Dermis blood vessel endothelial cell (primary cell): ENCODE measurements at places on chromosomes 4 and X.

GRCh38 chr4:87982446-87983010, 7.0 kb downstream of the SPP1 start:
- DNase-seq, result no peak

DNA sequence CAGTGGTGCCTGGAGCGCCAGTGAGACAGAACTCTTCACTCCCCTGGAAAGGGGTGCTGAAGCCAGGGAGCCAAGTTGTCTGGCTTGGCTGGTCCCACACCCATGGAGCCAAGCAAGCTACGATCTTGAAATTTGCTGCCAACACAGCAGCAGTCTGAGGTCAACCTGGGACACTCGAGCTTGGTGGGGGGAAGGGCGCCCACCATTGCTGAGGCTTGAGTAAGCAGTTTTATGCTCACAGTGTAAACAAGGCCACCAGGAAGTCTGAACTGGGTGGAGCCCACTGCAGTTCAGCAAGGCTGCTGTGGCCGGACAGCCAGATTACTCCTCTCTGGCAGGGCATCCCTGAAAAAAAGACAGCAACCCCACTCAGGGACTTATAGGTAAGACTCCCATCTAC, 149.5 kb downstream of the EDA2R start:
- DNase-seq, result no peak

DNA sequence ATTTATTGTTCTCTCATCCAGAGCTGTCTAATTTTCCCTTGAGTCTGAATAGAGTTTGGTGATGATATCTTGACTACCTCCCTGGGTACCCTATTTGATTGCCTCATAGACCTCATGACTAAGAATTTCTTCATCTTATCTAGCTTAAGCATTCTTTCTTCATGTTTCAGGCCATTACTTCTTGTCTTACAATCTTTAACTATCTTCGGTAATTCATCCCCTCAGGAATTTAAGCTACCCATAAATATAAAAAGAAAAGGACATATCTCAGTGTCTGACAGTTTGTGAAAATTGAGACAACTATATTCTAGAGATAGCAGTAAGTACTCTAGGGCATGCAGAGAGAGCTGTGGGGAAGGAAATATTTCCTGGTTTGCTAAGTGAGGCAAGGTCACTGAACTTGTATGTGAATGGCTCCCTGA, 466.1 kb upstream of the GRID2 start:
- DNase-seq, result no peak

DNA sequence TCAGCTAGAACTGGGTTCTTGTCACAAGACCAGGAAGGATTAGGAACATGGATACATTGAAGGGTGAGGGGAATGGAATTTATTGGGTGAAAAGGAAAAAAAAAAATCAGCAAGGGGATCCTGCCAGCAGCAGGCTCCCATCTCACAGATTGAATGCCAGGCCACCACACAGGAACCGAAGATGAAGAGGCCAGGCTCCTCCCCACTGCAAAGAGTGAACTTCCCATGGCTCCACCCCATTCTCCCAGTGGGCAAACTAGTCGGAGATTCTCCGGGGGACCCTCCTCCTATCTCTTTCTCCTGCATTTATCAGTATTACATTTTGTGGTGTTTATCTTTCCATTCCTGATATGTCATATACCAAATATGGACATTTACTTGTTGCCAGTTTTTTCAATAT, 46.0 kb upstream of the MAGED1 start:
- no peak for DNase-seq

DNA sequence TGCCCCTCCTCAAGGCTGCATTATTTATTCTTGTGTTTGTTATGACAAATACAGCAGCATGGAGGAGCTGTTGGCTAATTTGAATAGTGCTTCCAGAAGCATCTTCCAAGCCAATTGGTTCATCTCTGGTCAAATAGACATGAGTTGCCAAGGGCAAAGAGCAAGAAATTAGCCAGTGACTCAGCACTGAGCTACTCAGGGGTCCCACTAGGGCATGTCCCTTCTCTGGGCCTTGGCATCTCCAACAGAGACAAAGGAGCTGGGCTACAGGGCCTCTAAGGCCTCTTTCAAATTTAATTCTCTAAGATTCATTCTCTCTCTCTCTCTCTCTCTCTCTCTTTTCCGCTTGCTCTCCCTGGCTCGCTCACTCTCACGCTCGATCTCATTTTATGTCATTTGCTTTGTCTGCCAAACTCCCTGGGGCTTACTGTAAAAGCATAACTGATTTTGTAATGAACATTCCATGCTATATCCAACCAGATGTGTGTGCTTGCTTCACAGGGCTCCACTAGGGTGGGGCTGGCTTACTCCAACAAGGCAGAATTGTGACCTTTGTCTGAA, 86.7 kb upstream of the MAGEA4 start:
- DNase-seq, result peak; percentile 73

DNA sequence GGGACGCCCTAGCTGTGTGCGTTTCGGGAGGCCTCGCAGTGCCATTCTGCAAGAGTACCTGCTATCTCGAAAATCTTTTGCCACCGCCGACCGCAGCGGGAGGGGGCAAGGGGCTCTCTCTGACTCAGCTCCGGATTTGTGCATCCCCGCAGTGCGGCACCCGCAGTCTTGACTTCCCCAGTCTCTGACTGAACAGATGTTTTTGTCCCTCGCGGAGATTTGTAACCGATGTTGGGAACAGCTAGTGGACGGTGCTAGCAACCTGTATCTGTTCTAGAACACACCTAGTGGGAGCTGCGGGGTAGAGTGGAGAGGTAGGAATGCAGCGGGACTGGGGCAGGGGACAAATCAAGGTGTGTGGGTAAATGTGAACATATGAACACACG, 17.2 kb downstream of the NKX6-1 start:
- DNase-seq, result no peak

DNA sequence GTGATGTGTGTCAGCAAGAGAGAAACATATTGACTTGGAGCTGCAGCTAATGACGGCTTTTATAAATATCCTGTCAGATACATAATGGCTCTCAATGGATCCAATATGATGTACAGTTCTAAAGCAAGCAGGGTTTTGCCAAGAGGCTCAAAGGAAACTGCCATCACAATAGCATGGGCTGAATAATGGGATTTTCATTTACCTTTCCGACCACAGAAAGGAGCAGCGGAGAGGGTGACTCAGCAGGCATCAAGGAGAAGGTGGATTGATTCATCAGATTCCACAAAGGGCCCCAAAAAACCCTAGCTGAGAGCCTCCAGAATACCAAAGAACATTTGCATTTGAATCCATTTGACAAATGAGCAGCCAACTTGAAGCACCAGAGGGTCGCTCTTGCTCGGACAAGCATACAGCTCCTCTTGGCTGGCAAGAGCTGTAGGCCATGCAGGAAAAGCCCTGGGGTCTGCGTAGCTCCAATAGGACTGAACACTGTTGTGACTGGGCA, 355.7 kb upstream of the NOCT start:
- no peak for DNase-seq

GRCh38 chr4:9924750-9925149, 96.5 kb downstream of the SLC2A9 start:
- no peak for DNase-seq

GRCh38 chr4:78296261-78296660, 239.1 kb downstream of the FRAS1 start:
- no peak for DNase-seq

DNA sequence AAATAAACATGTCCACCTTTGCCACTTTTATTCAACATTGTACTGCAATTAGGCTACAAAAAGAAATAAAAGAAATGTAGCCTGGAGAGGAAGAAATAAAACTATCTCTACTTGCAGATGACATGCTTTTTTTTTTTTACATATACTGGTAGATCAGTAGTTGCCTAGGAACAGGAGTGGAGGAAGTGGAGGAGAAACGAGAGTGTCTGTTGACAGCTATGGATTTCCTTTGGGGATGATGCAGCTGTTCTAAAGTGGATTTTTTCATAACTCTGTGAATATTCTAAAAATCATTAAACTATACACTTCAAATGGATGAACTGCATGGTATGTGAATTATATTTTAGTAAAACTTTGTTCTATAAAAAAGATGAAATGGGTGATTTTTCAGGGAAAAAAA, 116.4 kb downstream of the ANAPC4 start:
- peak; percentile 21 for DNase-seq

- no peak for DNase-seq
These were observed 82.6 kb downstream of the HADH start for GRCh38 chr4:108072300-108072699.

GRCh38 chr4:56657818-56658217, 23.3 kb downstream of the HOPX start:
- DNase-seq, result no peak

GRCh38 chr4:164874789-164875188, 2.2 kb upstream of the APELA start:
- no peak for DNase-seq

DNA sequence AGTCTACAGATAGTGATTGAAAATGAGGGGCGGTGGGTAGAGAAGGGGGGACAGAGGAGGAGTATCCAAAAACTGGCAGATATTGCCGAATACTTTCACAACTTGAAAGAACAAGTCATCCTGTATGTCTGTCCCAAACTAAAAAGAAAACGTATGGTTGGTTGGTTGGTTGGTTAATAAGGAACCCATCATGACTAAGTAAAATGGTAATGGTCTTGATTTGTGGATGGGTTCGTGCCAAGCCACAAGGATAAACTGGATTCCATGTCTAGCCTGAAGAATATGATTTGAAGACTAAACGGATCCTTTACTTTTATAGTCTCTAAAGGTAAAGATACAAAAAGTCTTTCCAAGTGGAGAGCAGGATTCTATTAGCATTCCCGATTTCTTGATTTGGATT, 208.4 kb downstream of the DCLK2 start:
- DNase-seq, result no peak

DNA sequence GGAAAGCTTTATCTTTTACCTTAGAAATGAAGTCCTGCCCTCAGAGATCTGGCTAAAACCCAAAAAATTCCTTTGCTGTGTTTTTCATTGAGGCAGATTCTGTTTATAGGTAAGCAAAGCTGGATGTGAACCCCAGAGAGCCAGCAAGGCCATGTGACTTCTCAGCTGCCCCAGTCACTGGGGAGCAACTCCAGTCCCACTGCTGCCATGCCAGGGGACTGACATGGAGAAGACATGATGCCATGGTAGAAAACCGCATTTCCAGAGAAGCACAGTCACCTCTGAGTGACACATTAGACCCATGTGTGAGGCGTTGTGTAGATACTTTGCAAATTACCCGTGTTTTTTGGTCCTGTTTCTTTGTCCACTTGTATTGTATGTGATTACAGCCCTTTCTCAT, 45.4 kb downstream of the PTTG2 start:
- DNase-seq, result no peak

GRCh38 chrX:130285069-130285620, 16.4 kb upstream of the ZNF280C start:
- no peak for DNase-seq

- DNase-seq, result no peak
These were observed 47.3 kb upstream of the NSG1 start for GRCh38 chr4:4339504-4340085.

DNA sequence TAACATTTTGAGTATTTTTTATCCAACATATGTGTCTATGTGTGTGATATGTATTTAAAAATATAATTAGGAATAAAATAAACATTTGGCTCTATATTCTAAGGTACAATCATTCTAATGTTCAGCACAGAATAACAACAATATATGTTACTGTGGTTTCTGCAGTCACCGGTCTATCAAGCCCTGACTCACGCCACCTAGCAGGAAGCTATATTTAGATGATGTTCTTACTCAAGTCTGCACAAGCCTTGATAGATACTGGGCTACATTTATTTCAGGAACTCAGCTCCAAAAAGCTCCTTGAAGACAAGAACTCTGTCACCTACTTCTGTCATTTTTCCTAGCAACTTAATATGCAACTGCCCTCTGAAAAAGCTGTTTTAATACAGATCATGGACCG, 152.0 kb upstream of the FTHL17 start:
- DNase-seq, result peak; percentile 53

DNA sequence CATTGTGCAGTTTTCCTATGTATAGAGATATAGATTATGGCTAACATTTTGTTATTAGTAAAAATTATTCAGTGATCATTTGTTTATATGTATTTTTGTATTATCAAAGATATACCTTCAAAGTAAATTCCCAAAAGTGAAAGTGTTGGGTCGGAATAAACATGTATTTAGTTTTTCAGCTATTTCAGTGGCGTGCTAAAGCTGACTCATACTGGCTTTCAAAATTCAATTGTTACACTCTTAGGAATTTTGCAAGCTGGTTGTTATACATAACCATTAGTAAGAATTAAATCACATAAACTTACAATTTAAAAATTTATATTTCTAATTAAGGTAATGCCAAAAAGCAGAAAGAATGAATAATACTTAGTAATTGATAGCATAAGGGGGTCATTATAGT, 288.4 kb upstream of the NRK start:
- no peak for DNase-seq

GRCh38 chr4:20046931-20047677, 204.6 kb upstream of the SLIT2 start:
- no peak for DNase-seq

GRCh38 chr4:23866450-23867075, 23.3 kb downstream of the PPARGC1A start:
- no peak for DNase-seq

- no peak for DNase-seq
These were observed 197.2 kb upstream of the VCX3A start for GRCh38 chrX:6732101-6732500.

DNA sequence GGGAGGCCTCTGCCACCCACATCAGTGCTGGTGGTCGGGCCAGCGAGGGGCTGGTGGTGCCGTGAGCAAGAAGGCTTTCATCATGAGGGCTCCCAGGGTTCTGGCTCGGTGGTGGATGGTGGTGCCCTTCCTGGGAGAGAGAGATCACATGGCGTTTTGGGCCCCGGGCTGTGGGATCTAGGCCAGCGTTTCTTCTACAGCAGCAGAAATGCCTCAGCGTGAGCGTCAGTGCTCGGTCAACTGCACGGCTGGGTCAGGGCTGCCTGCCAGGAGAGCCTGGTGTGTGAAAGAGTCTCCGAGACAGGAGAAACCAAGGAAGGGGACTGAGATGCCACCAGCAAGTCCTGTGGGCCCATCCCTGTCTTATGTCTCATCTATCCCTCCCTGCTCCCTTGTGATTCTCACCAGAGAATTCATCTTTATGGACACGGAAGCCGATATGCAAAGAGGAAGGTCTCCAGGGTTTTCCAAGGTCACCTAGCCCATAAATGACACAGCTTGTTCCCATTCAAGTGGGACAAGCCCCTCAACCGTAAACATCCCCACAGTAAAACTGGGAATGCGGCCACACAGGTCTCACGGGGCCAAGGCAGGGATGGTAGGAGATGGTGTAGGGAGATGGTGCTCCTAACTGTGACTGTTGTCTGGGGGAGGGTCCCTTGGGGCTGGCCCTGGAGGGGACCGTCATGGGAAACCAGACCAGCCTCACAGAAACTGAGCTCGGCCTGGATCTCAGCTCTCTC, 99.2 kb downstream of the SORCS2 start:
- no peak for DNase-seq

DNA sequence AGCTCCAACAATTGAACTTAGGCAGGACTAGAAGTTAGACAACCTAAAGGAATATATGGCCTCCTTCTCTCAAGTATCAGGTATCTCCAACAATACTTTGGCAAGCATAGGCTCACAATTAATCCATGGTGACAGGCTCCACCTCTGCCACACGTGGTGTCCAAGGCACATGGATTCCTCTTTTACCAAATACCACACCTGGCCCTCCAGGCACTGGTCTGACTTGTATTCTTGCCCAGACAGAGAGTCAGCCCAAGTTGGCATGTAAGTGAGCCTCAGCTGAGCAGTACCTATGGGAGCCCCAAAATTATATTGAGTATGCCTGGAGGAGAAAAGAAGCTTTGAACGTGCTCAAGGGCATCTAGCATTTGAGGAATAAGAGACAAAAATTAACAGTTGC, 19.6 kb downstream of the SRPX2 start:
- DNase-seq, result no peak
